ENCODE measurements at places on chromosomes 6 and 20.

DNA sequence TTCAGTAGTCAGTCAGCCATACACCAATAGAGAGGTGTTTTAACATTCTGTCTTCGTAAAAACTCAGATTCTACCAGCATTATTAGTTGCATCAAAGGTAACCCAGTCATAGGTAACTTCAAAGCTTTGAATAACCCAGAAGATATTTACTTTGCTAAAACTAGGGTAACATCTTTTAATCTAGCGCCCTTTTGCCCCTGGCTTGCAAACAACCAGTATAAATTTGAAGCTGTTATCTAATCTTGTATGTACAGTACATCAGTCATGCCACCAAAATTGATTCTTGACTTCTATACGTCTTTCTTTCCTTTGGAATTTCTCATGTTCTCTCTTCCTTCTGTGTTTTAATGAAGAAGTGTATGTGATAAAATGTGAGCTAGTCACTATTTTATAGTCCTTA lies 109.3 kb downstream of the LIN28B start:
- no peak for DNase-seq

DNA sequence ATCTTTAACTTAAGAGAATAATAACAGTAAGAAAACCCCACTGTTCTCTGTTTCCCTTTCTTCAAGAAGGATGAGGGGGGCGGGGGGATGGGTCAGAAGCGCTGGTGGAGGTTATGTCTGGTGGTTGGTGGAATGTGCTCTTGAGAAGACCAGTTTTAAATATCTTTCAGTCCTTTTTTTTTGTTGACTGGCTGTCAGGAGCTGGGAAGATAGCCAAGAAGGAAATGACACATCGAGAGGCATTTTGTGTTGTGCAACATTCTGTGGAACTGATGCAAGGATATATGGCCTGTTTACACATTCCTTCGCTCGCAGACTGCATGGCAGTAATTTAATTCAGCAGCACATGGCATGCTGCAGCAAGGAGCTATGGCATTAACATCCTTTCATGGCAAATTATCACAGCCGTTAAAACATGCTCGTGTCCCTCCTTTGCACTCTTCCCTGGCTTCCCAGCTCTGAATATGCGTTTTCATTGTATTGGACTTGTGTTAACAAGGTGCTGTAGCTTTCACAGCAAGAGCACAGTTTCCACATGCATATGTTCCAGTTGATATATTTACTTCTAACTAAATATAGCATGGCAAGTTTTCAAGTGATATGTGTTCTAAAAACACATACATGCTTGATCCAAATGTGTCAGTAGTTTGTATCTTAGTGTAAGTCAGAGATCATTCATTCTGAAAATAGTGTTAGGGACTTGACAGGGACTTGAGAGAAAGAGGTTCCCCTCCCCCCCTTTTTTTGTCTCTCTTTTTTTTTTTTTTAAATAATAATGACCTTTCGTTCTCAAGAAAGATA lies 68.2 kb upstream of the SUPT3H start:
- DNase-seq: peak; percentile 99

- DNase-seq: peak; percentile 1
Observed at GRCh38 chr6:119856136-119856535, 506.6 kb upstream of the MAN1A1 start.

DNA sequence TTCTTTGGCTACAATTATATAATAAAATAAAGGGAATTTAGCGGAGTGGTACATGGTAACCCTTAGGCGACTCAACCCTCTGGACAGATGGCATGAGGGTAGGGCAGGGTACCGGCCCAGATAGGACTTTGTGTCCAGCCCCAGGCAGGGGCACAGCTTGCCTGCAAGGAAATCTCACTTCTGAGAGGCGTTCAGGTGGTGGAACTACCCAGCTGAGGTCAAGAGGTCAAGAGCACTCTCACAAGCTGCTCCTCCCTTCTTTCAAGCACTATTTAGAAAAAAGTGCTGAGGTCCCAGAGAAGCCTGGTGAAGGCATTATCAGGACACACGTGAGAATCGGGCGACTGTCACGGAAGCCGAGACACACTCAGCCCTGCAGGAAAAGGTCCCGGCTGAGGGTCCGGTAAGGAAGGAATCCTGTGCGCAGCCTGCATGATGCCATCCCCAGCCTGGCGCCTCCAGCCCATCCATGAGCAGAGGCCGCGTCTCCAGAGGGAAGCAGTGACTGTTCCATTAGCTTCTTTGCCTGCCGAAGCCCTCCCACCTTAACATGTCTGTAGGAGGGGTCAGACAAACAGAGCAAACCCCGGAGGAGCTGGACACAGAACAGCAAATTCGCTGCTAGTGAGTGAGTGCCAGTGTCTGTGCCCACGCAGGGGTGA lies 54.8 kb downstream of the WDR27 start:
- DNase-seq: no peak

GRCh38 chr6:144335914-144336313 lies 50.8 kb downstream of the UTRN start:
- DNase-seq: no peak

DNA sequence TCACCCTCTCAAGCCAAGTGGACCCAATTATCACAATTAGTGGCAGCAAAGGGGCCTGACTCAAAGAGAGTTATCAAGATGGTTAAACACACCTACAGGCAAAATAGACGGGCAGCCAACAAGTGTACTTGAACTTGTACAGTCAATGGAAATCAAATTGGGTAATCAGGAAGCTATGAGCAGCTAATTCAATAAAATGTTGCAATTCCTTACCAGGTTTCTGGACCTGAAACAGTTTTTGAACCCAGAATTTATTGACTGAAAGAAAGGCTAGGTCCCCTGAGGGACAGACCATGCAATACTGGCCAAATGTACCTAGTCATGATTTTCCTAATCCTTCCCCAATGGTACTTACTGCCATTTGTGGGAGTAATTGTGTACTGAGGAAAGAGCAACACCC lies 679.8 kb downstream of the EPM2A start:
- no peak for DNase-seq

DNA sequence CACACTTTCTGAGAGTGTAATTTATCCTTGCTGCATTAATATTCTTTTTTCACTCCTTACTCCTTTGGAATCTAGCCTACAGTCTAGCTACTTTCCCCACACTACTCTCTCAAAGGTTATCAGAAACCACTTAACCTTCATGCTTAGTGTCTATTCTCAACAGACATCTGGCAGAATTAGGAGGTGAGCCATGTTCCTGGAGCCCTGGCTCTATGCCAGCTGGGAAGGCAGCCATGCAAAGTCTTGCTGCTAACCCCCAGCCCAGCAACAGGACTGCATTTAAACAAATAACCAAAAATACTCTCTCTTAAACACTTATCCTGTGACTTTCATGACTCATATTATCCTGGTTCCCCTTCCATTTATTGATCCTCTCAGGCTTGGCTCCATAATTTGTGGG lies 260.2 kb downstream of the BCKDHB start:
- peak; percentile 59 for DNase-seq

- DNase-seq: no peak
Observed at GRCh38 chr6:101668496-101669030, 275.1 kb downstream of the GRIK2 start.

- DNase-seq: no peak
Observed at GRCh38 chr6:90126181-90126580, 170.5 kb downstream of the BACH2 start.

DNA sequence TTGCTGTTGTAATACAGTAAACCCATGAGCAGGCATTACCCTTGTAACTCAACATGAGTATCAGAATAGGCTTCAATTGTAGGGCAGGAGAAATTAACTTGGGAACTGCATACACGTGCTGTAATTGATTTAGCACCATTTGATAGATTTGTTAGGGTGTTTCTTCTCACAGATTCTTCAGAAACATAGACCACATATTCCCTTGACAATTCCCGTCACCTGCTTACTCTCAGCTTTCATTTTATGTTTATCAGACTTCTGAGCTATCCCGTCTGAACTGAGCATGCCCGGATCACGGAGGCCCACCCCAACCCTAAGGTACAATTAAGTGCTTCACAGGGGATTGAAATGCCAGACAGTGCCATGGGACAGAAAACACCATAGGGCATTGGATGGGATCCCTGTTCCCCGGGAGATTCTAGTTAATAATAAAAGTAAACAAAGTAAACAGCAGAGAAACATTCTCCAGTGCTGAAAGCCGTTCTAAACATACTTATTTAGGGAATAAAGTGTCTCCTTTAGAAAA lies 179.7 kb downstream of the PHACTR1 start:
- no peak for DNase-seq

GRCh38 chr6:35694462-35694861 lies 5.7 kb upstream of the FKBP5 start:
- DNase-seq: peak; percentile 64

DNA sequence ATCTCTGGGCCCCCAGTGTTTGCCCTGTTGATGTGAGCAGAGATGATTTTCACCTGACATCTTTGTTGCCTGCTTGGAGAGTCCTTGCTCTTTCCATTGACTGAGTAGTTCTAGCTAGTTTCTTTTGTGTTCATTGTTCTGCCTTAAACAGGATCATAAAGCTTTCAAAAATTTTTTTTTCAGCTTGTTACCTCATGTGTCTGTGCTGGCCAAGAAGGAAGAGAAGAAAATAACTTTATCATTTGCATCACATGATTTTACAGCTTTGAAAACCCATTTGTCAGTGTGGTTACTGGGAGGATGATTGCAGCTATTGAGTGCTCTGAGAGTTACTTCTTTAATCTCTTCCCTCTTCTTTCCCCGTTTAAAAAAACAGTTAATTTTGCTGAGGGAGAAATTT lies 16.0 kb downstream of the FOXO3 start:
- no peak for DNase-seq

- no peak for DNase-seq
Observed at GRCh38 chr6:128161839-128162238, 261.0 kb upstream of the THEMIS start.

DNA sequence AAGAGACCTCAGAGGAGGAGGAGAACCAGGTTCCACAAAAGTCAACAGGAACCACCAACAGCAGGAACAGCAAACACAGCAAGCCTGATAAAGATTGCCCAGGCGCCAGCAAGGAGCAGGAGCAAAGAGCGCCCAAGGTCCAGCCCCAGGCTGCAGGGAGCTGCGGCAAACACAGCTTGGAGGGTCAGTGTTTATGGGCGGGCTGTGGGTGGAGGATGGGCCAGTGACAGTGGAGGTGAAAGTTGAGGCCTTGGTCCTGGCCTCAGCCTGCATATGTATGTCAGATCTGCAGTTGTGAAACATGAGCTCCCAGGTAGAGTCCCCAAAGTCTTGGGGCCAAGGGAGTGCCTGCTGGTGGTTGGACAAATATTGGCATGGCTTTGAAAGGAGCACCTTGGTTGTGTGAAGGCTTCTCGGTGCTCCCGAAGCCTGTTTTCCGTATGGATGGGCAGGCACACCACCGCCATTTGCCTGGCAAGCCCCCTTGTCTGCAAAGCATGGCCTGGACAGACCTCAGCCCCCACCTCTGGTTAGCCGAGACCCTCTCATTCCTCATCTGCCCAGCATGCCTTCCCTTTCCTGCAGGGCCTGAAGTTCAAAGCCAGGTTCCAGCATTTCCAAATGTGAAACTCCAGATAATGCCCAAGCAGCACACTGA lies 2.0 kb upstream of the CAPN11 start:
- DNase-seq: no peak

- no peak for DNase-seq
Observed at GRCh38 chr6:76453270-76453669, 380.8 kb upstream of the IMPG1 start.

GRCh38 chr6:33442283-33442682 lies 12.1 kb upstream of the ZBTB9 start:
- DNase-seq: no peak

DNA sequence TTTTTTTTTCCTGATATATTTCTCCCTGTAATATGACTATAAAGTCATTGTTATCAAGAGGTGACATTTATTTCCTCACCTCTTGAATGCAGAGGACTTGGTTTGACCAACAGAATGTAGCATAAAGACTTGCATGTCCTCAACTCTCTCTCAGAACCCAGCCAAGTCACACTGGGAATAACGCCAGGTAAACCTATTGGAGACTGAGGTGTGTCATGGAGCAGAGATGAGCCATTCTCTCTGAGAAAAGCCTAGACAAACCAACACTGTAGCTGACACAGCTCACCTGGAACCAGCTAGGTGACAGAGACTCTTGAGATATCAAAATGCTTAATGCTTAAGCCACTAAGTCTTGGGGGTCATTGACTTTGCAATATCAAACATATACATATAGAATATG lies 533.6 kb downstream of the HAO1 start:
- no peak for DNase-seq

DNA sequence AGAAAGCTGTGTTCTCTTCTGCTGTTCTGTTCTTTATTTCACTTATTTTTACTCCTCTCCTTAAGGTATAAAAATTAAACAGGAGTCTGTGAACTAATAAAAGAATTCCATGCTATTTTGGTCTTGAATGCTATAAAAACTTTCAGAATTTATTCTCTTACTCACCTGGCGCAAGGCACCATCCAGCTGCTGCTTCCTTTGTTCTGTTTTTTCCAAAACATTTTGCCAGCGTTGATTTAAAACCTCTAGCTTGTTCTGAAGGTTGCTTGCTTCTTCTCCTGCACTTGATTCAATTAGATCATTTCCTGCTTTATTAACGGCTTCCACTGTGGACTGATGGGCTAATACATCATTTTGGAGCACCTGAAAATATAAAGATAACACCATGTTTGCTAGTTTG lies 145.0 kb downstream of the DST start:
- DNase-seq: no peak

GRCh38 chr20:34859367-34859766 lies 13.3 kb downstream of the GGT7 start:
- DNase-seq: no peak

- no peak for DNase-seq
Observed at GRCh38 chr20:32385541-32385940, 27.4 kb downstream of the ASXL1 start.

- DNase-seq: no peak
Observed at GRCh38 chr6:170164271-170164900, 126.5 kb downstream of the DLL1 start.

All from iris pigment epithelial cell (primary cell).